ENCODE measurements at places on chromosomes 13 and 19.

DNA sequence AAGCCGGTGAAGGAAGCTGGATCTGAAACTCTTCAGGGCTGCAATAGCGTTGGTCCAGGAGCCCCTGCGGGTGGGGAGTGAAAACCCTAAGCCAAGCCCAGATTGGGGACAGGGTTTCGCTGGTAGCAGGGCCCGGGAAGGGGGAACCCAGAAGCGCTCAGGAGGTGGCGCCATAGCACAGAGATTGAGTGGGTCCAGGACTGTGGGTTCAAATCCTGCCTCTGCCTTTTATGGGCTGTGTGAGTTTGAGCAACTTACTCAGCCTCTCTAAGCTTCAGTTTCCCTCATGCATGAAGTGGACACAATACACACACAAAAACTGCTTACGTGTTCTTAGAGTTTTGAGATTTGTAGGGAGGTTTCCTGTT, 8.3 kb upstream of the SYCN start:
- peak; percentile 13 for DNase-seq

DNA sequence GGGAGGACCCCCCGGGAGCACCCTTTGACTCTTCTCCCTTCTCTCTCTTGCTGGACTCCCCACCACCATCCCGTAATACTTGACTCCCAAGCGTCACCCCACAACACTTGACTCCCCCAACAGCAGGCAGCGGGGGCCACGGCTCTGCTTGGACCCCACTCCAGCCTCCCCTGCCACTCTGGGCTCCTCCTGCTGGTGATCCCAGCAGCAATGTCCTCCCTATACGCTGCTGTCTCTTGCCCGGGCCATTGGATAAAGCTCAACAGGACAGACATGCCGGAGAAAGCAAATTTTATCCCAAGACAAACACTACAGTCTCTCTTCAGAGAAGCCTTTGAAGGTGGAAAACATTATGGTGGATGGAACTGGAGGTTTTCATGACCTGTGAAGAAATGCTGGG, 20.4 kb upstream of the AMER2 start:
- no peak for DNase-seq

DNA sequence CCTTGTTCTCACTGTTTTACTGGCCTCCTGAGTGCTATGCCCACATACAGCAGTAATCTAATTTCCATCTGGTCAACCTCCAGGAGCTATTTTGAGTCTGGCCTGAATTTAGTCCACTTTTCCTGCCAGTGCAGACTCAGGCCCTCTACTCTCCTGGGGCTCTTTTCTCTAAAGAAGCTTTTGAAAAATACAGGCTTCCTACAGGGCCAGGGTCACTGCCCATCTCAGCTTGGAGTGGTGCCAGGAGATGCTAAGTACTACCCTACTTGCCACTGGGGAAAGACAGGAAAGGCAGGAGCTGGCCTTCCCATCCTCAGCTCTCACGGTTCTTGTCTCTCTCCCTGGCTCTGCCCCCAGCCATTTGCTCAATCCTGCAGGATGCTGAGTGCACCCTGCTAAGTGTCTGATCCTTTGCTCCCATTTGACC, 101.7 kb upstream of the SERP2 start:
- DNase-seq: peak; percentile 26

DNA sequence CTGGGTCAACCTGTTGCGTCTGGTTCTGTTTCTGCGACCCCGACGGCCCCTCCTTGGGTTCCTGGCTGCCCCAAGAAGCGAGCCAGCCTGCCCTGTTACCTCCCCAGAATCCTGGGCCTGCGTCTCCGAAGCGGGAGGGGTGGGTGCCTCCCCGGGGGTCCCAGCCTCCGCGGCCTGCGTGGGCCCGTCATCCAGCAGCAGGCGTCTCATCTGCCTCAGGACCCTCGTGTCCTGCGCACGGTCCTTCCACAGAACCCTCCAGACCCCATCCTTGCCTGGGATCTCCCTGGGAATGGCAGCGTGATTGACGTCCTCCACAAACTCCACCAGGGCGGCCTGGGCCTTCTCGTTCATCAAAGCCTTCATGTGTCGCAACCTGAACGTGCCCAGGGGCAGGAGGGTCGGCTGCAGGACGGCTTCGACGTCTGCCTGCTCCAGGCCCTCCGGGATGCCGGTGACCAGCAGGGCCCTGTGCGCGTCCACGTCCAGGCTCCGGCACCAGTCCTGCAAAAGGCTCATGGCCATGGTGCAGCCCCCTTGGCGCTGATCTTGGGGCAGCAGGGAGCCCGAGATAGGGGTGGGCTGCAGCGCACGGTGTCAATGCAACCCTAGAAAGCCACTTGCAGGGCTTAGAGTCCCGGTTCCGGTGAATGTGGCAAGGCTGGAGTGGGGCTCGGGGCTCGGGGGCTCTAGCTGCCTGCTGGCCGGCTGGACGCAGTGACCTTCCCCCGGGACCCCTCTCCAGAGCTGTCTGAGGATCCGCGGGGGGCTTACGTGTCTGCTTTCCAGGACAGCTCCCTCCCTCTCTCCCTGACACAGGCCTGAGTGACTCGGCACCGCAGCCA, 504 bp downstream of the PNMA8B start:
- DNase-seq: no peak

DNA sequence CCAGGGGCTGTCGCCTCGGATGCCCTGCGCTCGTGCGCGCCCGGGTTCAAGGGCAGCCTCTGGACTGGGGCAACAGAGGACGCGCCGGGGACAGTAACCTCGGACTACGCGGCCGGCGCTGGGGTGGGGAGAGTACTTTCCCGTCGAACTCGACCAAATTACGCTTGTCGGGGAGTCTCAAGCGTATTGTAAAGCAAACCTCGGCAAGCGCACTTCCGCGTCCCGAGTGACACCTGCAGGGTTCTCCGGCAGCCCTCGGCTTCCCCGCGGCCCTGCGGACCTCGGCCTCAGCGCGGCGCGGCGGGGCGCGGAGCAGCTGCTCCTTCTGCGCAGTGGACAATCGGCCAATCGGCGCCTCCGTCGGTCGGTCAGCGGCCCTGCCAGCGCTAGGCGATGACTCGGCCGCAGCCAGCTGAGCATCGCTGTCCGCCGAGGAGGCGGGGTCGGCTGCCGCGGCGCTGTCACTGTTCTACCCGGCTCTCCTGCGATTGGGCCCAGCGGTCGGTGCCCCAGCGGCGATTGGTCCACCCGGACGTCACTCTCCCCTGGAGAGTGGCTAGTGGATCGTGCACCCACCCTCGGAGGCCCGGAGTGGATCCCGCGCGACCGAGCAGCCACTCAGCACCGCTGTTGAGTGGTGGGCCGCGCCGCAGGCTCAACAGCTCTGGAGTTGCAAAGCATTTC, at the start of gene SLC46A3:
SLC46A3 (minus strand) TSS at position 428 of the 684 bp plus-strand sequence. CDS start 972 bp downstream, outside the sequence.
- DNase-seq: peak; percentile 96

GRCh38 chr19:37401078-37401477, 30.2 kb downstream of the ZNF527 start:
- DNase-seq: no peak

DNA sequence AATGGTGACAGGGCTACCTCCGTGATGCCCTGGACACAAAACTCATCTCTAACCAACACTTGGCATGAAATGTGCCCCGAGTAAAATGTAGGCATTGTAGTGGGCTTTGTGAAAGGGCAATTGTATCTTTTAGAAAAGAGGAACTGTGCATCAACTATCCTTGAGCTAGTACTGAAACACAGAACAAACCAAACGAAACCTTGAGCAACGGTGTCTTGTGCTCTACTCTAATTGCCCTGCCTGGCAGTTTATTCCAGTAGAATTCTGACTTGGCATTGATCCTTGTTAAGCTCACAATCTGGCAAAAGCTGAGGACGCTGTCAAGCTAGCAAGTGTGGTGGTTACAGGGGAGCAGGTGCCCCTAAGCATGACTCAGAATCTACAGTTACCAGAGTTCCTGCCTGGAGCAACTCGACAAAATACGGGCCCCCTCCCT, 707.1 kb upstream of the SPRY2 start:
- no peak for DNase-seq

DNA sequence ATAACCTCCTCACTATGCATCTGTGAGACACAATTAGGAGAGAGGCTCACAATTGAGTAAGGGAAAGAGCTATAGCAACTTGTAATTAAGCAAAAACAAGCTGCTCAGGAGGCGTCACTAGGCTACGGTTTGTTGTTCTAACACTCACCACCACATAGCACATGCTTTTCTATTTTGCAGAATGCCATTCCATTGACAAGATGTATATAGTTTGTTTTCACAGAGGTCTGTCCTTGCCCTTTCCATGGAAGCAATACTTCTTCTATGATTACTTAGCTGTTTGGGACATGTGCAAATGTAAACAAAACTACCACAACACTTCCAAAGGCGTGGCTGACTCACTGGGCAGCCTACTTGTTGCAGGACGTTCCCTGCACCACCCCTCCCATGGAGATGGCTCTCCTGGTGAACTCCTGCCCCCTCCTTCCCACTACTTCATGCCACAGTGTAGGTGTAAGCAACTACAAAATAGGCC, 33.9 kb upstream of the FAM216B start:
- peak; percentile 99 for DNase-seq

- no peak for DNase-seq
Observed at GRCh38 chr13:101326710-101327109, 89.6 kb downstream of the NALCN start.

DNA sequence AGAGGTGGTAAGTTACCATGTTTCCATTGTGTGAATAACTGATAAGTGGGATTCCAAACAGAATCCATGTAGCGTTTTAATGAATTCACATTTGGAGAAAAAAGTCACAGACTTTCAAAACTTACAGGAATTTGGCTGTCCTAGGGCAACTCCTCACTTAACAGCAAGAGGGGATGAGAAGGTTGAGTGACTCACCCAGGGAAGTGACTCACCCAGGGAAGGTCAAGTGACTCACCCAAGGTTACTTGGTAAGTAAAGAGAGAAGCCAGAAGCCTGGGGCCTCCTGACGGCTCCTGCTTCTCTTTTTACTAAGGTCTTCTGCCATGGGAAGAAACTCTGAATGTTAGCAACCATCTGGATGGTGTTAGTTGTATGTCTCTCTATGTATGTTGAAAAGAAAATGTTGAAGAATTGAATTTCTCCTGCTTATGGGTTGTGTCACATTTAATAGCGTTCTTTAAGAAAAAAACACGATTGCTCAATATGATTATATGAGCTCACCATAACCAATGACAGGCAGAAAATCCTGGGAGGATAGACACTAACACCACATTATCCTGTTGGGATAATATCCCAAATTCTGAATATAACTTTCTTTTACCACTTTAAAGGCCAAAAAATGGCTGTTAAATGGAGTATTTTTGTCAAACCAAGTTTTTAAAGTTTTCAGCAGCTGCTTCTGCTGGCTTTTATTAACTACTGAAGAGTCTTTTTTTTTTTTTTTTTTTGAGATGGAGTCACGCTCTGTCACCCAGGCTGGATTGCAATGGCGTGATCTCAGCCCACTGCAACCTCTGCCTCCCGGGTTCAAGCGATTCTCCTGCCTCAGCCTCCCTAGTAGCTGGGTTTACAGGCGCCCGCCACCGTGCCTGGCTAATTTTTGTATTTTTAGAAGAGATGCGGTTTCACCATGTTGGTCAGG, 195.6 kb downstream of the GGACT start:
- DNase-seq: peak; percentile 100

DNA sequence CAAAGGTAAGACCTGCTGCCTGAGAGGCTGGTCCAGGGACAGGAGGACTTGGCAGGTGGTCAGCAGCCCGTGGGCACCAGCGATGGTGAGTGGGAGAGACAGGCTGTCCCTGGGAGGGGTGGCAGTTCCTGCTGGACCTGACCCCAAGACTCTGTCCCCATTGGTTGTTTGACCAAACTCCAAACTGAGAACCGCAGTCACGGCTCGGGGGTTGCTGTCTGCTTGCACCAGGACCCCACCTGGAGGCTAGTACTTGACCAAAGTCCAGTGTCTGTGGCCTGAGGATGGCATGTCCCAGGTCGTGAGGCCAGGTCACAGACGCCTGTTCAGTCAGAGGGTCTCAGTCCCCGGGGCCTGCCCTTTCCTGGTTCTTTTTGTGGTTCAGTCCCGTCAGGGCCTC, 9.9 kb upstream of the ZNF14 start:
- DNase-seq: no peak

GRCh38 chr13:112651750-112652511, 37.9 kb upstream of the ATP11A start:
- no peak for DNase-seq

DNA sequence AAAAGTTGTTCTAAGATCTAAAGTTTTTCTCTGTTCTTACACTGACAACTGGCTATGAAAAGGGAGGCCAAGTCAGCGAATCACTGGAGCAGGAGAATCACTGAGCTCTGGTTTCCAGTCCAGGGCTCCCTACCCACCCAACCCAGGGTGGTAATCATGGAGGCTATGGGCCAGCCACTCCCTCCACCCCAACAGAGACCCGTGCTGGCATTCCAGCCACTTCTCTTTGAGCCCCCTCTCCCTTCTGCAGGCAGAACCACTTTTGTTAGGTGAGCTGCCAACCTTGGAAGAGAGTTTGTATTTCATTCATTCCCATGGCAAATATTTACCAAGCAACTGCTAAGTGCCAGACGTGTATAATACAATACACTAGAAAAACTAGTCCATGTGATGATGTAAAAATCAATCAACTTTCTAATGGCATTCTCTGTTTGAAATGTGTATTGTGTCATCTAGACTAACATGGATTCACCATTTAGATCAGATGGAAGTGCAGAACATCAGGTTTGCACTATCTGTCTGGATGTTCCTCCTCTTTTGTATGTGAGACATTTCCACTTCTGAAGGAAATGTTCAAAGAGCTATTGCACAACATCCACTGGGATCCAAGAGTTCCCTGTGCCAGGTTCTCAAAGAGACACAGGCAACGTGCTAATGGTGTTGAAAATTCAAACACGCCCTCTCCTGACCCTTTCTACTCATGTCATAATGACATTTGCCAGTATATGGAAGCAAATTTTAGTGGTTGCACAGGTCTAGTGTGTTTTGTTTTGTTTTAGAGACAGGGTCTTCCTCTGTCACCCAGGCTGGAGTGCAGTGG, 5.3 kb downstream of the MLNR start:
- peak; percentile 52 for DNase-seq

GRCh38 chr19:3518659-3519058, 12.5 kb downstream of the FZR1 start:
- no peak for DNase-seq

DNA sequence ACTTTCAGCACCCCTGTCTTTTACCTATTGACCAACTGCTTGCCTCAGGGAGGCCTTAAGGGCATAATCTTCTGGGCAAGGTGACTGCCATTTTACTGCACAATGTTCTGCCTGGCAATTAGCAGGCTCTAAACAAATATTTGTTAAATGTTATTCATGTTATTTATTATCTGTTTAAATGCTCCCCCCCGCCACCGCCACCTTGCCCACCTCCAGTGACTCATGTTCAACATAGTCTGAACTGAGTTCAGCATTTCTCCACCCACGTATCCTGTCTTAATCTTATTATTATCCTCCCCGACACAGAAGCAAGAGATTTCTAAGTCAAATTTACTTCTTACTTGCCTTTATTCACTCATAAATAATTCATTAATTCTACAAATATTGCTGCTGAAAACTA, 144.8 kb downstream of the LIG4 start:
- no peak for DNase-seq

DNA sequence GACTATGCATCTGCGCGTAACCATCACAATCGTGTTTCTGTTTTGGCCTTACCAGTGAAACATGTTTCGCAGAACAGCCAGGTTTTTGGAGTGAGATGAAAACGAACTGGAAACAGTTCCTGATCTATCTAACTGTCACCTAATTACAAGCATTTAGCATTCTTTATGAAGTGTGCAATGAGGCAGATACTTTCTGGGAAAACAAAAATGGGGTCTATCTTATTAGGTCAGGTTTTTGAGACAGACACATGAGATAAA, 182.8 kb downstream of the LMO7 start:
- no peak for DNase-seq

GRCh38 chr13:71149046-71149445, 718.0 kb downstream of the DACH1 start:
- no peak for DNase-seq

Data from fibroblast of mammary gland (primary cell).